ENCODE measurements at places on chromosomes 7 and 10.

DNA sequence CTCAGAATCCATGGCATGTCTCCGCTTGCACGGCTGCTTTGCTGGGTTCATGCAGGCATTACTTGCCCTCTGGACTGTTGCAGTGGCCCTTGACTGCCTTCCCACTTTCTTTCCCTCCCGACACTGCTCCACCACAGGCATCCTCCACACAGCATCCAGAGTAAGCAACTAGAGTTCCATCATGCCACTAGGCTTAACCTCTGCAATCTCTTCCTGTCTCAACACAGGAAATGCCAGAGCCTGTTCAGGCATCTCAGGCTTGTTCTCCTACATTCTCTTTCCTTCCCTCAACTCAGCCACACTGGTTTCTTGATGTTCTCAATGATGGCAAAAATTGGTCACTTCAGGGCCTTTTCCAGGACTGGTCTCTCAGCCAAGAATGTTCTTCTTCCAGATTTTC is 284.5 kb upstream of the KLF6 start:
- DNase-seq, result no peak

GRCh38 chr7:8185926-8186683 is 75.9 kb downstream of the ICA1 start:
- no peak for DNase-seq

- no peak for DNase-seq
These were observed 72.3 kb upstream of the PHYHIPL start for GRCh38 chr10:59104186-59104585.

DNA sequence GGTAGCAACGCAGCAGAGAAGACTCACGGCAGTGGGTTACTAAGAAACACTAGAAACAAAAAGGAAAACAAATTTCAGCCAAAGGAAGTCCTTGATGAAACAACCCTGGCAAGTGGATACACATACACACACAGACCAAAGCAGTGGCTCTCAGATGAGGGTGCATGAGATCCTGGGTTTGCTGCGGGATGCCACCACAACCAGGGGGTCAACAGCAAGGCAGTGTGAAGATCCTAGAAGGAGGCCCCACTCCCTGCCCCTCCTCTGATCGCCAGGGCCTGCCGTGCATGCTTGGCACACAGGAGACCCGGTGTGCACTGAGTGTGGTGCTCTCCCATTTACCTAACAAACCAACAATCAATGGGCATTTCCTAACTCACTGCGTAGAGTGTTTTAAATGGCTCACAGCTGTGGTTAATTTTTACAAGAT is 252.3 kb upstream of the KLF14 start:
- peak; percentile 76 for DNase-seq

- no peak for DNase-seq
These were observed 64.8 kb upstream of the DNAJB6 start for GRCh38 chr7:157271991-157272324.

DNA sequence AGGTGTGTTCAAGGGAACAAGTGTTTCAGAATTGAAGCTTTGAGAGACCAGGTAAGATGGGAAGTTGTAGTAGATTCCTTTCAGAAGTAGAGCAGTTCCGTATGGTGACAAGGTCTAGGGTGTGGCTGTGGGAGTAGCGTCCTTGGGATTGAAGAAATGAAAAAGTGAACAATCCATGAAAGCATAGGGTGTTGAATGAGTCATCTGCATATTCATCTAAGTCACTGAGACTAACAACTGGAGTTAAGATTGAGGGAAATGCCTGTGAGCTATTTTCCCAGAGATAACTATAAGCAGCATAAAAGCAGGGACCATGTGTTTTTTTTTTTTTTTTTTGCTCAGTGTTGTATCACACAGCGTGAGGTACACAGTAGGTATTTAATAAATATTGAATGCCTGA is 134.8 kb downstream of the PHTF2 start:
- no peak for DNase-seq

DNA sequence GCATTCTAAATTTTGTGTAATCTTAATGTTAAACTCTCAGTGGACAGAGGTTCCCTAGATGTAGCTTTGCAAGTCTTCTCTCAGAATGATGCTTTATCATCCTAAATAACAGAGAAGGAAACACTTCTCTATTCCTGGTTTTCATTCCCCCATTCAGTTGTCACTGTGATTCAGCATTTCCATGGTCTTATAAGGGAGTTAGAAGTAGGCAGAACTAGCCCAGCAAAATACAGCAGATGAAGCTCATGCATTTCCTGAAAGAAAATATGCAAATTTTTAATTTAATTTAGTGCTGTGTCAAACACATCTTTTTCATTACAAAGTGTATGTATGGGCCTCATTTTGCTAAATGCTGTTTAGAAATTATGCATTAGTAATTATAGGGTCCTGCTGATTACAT is 70.1 kb downstream of the ITPRID1 start:
- no peak for DNase-seq

GRCh38 chr7:153406486-153406872 is 645.7 kb upstream of the DPP6 start:
- no peak for DNase-seq

DNA sequence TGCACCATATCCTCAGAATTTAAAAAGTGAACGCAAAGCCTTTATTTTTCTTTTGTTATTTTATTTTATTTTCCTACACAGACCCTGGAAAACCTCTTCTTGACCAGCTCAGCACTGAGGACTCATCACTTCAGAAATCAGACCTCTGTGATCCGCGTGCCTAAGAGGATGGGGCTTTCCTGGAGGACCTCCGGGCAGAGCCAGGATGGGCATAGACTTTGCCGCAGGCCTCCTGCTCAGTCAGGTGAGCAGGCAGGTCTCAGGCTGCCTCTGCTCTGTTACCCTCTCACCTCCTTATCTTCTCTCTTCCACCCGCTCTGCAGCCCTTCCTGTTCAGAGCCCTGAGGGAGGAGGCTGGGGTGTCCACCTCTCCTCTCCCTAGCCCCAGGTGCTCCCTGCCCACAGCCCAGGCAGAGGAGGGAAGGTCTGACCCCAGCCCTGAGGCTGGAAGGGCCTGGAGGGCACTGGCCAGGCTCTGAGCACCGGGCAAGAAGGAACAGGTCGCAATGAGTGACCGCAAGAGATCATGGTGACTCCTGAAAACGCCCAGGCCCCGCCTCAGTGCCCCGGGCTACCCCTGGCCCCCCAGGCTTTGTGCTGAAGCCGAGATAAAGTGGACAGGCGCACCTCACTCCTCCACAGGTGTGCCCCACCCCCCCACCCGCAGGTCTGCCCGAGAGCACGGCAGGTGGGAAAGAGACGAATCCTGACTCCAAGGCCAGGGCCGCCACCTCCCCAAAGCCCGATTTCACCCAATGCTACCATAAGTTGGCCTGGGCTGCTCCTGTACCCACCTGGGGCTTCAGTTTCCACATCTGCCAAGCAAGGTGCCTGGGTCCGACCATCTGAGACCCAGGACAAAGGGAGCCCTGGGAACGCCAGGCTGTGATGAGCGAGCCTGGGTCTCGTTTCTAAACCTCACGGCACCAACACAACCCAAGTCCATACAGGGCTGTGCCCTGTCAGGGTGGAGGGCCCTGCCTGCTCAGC is 2.8 kb downstream of the CALML5 start:
- DNase-seq, result no peak

- DNase-seq, result no peak
These were observed 255.3 kb downstream of the STK31 start for GRCh38 chr7:23965296-23965695.

DNA sequence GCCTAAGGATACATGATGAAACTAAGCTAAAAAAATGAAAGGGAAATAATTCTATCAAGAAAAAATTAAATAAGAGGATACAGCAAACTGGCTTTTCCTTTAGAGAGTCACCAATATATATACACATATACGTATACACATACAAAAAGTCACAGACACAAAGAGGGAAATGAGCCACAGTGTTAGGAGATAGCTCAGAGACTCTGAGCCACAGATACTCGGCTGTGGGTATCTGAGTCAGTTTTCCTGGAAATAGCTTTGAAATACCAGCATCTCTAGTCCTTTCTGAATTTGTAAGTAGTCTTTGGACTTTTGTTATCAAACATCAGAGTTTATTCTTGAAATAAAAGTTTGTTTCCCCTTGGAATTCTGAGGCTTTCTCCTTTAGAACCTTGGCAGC is 111.8 kb downstream of the TBXAS1 start:
- no peak for DNase-seq

DNA sequence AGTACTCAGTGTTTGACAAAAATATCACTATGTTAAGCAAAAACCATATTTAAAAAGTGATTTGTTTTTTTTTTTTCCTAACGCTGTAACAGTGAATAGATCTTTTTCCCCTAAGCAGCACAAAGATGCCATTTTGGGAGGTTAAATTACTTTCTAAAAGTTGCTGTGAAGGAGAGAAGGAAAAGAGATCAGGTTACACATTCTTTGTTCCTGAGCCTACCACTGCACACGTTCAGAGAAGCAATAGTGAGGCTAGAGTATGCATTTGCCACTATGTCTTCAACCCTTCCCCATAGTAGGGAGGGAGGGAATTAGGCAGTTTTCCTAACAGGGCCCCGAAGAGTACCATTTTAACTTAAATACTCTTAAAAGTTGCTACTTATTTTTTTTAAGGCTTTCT is 38.9 kb downstream of the BMPR1A start:
- no peak for DNase-seq

DNA sequence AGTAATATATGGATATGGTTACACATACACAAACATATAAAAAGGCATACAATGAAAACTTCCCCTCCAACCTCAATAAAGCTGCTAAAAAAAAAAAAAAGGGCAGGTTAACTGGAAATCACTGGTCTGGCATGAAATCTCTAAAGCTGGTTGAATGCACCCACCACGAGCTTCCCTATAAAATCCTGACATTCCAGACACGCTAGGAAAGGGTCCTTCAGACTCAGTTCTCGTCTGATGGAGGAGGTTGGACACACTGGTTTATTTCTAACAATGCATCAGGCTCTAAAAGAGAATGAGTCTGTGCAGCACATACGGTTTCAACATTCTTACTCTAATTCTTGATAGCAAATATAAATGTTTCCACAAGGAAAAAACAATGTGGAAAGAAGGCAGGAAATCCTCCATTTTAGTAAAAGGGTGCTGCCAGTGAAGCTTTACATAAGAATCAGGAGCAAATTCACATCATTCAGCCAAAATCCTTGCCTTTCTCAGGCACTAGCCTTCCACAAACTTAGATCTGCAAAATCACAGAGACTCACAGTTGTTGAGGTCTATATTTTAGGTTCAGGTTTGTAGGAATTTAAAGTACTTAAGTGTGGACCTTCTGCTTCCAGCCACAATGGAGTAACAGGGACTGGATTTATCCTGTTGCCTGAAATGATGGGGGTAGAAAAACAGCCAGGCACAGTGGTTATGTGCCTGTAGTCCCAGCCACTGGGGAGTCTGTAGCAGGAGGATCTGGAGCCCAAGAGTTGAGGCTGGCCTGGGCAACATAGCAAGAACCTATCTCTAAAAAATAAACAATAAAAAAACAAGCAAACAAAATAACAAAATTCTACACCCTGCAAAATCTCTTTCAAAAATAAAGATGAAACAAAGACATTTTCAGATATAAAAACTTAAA is 73.5 kb downstream of the CYTH3 start:
- DNase-seq, result no peak

DNA sequence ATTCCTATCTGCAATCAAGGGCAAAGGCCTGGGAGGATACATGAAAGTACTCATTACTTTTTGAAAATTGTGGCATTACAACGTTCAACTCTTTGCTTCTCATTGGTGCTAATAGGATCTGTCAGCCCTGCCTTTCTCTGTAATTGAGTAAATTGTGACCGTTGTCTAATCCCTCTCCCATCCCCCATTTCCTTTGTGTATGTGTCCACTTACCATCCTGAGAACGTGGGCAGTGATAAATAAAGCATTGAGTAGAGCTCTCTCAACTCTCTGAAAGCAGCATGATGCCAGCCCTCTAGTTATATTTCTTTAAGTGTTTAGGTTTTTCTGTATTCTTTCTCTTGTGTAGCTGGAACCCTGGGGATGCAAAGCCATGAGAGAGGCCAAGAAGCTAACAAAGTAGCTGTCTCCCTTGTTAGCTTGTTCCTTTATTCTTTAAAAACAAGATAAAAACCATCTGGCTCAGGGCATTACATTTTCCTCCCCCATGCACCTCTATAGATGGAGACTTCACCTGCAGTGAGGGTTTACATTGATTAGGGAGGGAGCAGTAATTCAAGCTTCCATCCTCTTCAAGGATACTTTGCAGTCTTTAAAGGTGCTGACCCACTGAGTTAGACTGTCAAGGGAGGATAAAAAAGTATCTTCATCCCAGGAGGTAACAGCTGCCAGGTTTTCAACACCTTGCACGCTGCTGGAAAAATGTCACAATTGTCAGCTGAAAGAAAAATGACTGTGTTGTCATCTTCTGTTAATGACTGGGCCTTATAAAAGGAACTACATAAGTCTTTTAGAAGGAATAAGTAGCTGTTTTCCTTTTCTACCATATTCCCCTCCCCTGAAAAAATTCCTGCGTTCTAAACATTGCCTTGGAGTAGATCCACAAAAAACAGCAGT is 112.3 kb downstream of the BTRC start:
- no peak for DNase-seq

GRCh38 chr7:120272261-120272660 is 714 bp upstream of the KCND2 start:
- DNase-seq, result no peak

- DNase-seq, result no peak
These were observed 61.6 kb downstream of the ARHGAP22 start for GRCh38 chr10:48543182-48543844.

- no peak for DNase-seq
These were observed 33.9 kb upstream of the ARL4A start for GRCh38 chr7:12653518-12653917.

DNA sequence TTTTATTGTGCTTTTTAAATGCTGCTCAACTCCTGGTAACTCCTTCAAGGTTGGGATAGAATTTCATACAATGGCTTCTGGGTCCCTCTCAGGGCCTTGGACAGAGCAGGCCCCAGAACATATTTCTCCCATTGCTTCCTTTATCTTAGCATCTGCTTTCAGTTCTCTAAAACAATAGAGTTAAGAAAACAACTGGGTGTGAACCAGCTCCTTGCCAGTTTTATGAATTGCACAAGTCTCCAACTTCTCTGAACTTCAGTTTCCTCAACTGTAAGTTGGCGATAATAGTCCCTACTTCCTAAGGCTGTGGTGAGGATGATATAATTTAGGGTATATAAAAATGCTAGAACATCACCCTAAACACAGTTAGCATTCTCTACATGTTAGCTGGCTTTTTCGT is 77.0 kb upstream of the INHBA start:
- no peak for DNase-seq

GRCh38 chr10:29806350-29806788 is 171.6 kb upstream of the SVIL start:
- DNase-seq, result no peak

GRCh38 chr10:83921984-83922860 is 217.1 kb upstream of the GHITM start:
- no peak for DNase-seq

GRCh38 chr7:90999989-91000979 is 263.9 kb upstream of the FZD1 start:
- DNase-seq, result no peak

DNA sequence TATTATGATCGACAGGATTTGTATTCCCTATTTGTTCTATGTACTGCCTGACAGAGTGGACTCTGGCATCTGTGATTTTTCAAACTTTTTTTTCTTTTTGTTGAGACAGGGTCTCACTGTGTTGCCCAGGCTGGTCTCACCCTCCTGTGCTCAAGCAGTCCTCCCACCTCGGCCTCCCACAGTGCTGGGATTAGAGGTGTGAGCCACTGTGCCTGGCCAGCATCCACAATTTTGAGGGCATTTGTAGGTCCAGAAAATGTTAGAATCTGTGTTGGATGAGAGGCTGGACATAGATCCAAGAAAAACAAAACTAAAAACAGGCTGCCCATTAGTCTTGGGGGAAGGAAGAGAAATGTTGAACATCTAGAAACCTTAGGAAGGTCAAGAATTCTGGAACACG is 34.3 kb downstream of the SGPL1 start:
- DNase-seq, result no peak

- no peak for DNase-seq
These were observed at the start of gene PDGFA for GRCh38 chr7:519484-520390. PDGFA (minus strand) TSS chr7:519846; CDS start chr7:519001, 845 bp downstream.
